NCI-H2171 (cell line): ENCODE measurements at places on chromosomes 1 and 21.

DNA sequence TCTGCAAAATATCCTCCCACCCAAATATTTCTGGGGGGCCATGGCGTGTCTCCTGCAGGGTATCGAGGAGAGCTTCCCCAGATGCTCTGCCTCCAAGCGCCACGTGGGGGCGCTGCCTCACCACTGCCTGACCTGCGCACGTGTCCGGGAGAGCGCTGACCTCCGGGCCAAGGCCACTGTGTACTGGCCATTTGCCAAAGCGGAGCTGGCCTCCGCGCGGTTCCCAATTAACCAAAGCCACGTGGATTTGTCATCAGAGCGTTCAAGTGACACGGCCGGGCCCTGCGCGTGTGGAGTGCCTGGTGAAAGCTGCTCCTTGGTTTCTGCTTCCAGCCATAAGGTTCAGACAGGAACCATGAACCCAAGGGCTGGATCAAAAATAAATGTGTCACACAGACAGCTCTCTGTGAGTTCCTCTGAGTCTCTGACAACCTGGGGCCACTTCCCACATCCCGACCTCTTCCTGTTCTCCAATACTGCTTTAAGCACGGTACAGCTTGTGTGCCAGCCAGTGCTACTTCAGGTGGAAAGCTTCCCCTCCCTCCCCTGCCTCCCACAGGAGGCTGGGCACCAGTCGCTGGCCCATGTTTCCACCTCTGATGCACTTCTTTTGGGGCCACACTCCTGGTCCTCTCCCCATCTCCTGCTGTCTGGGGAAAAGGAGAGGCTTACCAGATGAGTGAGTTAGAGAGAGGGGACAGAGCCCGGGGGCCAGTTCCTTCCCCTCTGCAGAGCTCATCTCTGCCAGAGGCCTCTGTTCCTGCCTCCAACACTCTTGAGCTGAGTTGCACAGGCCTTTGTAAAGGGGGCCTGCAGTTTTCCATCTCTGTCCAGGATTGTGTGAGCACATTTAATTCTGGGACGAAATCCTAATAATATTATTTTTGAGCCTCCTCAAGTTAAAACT, 26.1 kb downstream of the ZP4 start:
- no peak for DNase-seq

DNA sequence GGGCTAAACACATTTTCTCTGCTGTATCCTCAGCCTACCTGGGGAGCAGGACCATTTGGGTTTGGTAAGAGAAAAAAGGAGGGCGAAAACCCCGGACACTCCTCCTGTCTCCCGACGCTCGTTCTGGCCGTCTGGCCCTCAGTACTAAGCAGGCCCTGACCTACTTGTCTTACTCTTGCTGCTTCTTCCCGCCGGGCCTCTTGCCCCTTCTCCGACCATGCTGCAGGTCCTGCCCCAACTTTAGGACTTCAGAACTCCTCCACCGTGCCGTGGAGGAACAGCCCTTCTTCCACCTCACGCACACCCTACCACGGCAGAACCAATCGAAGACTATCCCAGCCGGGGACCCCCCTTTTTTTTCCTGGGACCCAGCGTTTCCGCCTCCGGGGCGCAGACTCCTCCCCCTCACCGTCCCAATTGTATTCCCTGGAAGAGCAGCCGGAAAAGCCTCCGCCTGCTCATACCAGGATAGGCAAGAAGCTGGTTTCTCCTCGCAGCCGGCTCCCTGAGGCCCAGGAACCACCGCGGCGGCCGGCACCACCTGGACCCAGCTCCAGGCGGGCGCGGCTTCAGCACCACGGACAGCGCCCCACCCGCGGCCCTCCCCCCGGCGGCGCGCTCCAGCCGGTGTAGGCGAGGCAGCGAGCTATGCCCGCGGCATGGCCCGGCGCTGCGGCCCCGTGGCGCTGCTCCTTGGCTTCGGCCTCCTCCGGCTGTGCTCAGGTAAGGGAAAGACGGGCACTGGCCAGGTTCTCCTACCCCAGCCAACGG, at the start of gene CHRNB2:
Gene CHRNB2 (plus strand): TSS at position 393 of the 771 bp plus-strand sequence. CDS start 267 bp downstream, at position 660.
- DNase-seq, result peak; percentile 87

GRCh38 chr1:162717548-162718184, 72.8 kb upstream of the HSD17B7 start:
- DNase-seq, result no peak

- DNase-seq, result no peak
These were observed 237.6 kb downstream of the SDCCAG8 start for GRCh38 chr1:243493156-243494129.

GRCh38 chr1:188769181-188769580, 1708.5 kb downstream of the BRINP3 start:
- no peak for DNase-seq

DNA sequence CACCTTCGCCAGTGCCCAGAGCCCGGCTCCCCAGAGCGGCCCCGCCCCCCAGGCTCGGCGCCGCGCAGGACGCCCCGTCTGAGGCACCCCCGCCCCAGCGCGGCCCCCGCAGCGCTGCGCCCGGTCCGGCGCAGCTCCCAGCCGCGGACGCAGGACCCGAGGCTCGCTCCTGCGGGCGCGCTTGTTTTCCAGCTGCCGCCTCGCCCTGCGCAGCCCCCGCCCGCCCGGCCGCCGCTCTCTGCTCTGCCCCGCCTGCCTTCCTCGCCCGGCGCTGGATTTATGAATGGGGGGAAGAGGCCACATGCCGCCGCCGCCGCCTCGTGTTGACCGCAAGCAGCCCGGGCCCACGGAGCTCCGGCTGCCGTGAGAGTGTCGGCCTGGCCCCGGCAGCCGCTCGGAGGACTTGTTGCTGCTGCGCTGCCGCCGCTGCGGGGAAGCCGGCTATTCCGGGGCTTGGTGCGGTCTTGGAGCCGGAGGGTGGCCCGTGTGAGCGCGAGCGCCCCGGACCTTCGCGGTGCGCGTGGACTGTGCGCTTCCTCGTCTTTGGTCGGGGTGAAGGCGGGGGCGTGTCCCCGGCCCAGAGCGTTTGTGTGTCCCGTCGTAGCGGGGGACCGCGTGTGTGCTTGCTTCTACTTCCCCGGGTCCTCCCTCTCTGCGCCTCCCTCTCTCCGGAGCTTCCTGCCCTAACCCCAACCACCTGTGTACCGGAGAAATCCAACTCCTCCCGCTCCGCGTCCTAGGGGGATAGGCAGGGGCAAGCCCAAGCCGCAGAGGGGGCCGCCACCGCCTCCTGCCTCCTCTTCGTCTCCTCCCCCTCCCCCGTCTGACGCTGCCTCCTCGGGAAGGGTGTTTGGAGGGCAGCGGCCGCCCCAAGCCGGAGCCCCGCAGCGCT, 736 bp downstream of the KCNC4 start:
- DNase-seq, result peak; percentile 55

DNA sequence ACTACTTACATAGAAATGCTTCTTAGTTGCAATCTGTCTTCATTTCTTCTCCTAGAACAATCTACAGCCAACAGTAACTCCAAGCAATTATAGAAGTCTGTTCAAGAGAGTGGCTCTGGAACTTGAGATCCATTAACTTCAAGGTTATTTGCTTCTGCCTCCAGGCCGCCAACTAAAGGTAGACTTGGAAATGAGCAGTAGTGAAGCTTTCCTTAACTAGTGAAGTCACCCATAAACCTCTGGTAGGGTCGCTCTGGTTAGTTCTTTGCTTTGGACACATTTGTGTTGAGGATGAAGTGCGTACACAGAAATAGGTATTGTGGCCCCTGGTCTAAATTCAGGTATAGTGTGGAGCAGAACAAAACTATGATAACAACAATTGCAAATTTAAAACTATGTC, 809.9 kb upstream of the RGS18 start:
- DNase-seq, result no peak

DNA sequence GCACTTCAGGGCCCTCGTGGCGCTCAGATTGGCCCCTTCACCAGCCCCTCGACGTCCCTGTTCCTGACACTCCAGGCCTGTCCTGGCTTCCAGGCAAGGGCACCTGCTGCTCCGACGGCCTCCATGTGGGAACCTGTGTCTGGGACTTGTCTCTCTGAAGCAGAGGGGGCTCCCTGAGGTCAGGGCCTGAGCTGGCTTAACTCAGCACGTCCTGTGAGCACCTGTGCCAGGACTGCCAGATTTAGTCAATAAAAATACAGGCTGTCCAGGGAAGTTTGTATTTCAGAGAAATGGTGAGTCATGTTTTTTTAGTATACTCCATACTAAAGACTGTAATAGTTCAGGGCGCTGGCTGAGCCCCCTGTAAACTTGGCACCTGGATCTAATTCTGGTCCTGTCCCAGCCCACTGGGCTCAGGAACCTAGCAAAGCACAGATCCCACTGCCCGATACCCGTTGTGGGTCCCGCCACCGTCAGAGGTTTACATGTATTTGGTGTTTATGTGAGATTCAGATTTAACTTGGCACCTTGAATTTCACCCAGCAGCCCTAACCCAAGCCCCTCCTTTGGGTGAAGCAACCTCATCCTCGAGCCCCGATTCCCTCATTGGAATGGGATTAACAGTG, 109.9 kb upstream of the IFFO2 start:
- no peak for DNase-seq
